ENCODE measurements at places on chromosomes 3 and 15.

GRCh38 chr3:30664459-30664858 is 58.1 kb downstream of the TGFBR2 start:
- DNase-seq = no peak

DNA sequence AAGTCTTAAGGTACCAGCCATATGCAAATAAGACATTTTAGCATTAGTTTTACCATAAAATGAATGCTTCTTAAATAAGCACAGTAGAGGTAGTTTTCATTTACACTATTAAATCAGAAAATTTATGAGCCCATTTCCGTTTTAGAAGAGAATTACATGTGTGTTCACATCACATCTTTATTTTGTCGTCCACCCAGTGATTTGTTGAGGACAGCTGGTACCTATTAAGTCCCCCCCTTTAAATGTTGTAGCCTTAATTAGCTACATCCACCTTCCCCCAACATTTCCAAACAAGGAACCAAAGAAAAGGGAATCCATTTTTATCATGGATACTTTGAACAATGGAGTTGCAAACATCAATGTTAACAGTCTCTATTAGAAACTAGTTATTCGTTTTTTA is 6.8 kb downstream of the IL17RD start:
- no peak for DNase-seq

GRCh38 chr3:56916716-56917360 is 115.1 kb upstream of the ARHGEF3 start:
- DNase-seq = no peak

DNA sequence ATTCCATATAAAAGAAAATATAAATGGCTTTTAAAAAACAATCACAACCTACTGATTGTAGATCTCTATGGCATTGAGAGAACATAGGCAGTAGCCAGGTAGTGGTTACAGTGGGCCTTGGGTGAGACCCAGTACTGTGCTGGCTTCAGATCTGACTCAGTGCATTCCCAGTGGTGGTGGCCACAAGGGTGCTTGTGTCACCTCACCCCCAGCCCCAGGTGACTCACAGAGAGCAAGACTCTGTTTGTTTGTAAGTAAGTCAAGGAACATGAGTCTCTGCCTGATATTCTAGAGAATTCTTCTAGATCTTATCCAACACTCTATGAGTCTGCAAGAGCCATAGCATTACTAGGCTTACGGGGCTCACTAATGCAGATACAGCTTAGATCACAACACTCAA is 118.8 kb upstream of the AZI2 start:
- no peak for DNase-seq

DNA sequence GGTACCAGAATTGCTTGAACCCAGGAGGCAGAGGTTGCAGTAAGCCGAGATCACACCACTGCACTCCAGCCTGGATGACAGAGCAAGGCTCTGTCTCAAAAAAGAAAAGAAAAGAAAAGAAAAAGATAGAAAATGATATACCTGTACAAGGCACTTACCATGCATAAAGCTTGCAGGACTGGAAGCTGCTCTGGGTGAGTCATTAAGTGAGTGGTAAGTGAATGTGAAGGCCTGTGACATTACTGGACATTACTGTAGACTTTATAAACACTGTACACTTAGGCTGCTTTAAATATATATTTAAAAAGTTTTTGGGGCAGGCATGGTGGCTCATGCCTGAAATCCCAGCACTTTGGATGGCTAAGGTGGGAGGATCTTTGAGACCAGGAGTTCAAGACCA is 99.2 kb downstream of the SLMAP start:
- DNase-seq = no peak

DNA sequence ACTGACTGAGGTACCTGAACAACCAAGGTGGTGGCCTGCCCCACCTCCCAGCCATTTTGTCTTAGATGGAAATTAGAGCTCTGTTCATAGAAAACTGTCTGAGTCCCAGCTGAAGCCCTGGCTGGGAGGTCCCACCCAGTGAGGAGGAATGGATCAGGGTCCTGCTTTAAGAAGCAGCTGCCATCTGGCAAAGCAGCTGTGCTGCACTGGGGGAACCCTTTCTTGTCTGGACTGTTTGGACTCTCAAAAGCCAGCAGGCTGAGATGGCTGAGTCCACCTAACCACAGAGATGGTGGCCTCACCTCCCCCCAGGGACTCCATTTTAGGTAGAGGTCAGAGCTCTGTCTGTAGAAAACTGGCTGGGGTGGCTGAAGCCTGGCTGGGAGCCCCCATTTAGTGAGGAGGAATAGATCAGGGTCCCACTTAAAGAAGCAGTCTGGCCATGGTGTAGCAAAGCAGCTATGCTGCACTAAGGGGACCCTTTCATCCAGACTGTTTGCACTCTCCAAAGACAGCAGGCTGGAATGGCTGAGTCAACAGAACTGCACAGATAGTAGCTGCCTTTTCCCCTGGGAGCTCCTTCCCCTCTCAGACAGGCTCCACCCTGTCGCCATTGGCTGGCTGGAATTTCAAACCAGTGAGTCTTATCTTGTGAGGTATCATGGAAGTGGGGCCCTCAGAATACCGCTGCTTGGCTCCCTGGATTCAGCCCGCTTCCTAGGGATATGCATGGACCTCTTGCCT is 116.9 kb downstream of the EPHA6 start:
- DNase-seq = no peak
